ENCODE measurements at places on chromosomes 1 and 21.

DNA sequence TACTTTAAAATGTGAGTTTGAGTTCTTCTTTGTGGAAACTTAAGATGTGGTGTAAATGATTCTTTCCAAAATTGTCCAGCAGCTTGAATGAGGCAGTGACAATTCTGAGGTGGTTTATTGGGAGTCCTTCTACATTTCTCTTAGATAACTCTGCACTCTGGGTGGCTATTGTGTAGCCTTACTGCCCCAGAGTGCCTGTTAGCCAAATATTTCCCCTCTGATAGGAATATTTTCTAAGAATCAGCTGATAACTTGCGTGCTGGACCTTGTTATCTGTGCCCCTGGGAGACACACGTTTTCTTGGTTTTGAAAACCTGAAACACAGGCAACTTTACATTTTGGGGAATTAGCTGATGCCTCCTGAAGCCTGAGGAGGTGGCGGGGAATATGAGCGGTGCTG, 91.6 kb downstream of the CD247 start:
- DNase-seq, result no peak

GRCh38 chr1:246843876-246844275, 87.9 kb downstream of the AHCTF1 start:
- DNase-seq, result no peak

DNA sequence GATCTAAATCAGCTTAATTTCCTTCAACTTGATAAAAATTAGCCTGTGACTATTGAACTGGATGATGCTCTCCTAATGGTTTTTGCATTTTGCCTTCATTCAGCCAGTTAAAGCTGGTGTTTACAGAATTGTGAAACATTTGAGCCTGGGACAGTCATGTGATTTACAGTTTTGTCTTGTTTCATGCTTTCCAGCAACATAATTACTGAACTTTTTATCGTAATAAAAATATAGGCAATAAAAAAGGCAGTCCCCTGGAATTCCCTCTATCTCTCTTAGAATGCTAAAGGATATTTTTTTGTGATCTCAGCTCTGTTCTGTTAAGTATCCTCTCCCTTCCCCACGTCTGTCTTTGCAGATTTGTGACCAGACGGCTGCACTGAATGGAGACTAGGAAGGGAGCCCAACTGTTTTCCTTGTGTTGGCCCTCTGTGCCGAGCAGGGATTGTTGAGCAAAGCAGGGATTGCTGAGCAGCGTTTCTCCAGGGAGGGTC, 70.3 kb upstream of the RGL1 start:
- DNase-seq, result peak; percentile 77

DNA sequence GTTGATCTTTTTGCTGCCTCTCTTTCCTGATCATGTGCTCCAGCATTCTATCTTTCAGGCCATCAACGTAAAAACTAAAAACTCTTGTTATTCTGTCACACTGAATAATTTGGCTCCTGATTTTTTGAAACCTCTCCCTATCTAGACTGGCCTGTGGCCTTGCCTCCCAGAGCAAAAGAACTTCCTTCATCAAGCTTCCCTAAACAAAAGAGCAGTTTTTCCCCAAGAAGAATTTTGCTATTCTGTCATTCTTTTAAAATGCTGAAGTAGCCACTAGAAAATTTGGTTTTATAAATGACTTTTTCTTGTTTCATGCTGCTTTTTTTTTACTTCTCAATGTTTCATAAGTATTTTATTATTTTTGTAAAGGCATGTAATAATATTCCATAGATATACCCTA, 37.1 kb upstream of the CR2 start:
- DNase-seq, result no peak

GRCh38 chr1:40636777-40637176, 28.7 kb downstream of the RIMS3 start:
- DNase-seq, result no peak
